ENCODE measurements at places on chromosomes 3 and 15. TPM values are rescaled to one million over a fixed set of nuclear protein-coding genes. Genes with fewer than 3 reads are reported as not detected.

KNG1 gene
- total RNA-seq: not detected

CLRN1 gene
- not detected for total RNA-seq

ALDH1A3 gene
- total RNA-seq: 37.1 TPM

SERPINI2 gene
- total RNA-seq: not detected

TUSC7 gene
- not detected for total RNA-seq

SCN5A gene
- 5.2 TPM for total RNA-seq

PPP1R14D gene
- not detected for total RNA-seq

GOLGA8B gene
- total RNA-seq: 7.4 TPM

UCN2 gene
- not detected for total RNA-seq
